ENCODE measurements at places on chromosomes 5 and 9.

GRCh38 chr9:134375430-134376385 is 49.5 kb downstream of the RXRA start:
- no peak for DNase-seq

DNA sequence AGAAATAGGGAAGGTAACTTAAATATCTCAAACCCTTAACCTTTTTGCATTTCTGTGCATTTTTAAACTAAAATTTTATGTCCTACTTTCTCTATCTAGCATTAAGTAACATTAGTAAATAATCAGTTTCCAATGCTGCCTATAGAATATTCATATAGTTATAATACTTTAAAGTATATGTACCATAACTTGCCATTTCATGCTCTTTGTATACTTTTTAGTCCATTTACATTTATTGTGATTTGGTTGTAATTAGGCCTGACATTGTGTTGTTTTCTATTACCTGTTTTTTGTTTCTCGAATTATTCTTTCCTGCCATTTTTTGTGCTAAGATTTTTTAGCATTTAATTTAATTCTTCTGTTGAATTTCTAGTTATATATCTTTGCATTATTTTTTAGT is 13.7 kb downstream of the SLC12A2 start:
- no peak for DNase-seq

DNA sequence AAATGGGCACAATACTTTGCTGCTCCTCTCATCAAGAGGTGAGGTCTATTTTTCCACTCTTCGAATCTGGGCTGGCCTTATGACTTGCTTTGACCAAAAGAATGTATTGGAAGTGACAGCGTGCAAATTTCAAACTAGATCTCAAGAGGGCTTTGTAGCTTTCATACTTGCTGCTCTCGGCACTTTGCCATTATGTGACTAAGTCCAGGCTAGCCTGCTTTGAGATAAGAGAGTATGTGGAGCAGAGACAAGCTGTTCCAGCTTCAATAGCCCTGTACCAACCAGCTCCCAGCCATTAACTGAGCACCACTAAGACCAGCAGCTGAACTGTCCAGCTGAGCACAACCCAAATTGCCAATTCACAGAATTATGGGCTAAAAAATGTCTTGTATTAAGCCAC is 124.6 kb downstream of the ACER2 start:
- DNase-seq = no peak

- DNase-seq = peak; percentile 68
Observed at GRCh38 chr9:134698587-134699342, 57.2 kb downstream of the COL5A1 start.

DNA sequence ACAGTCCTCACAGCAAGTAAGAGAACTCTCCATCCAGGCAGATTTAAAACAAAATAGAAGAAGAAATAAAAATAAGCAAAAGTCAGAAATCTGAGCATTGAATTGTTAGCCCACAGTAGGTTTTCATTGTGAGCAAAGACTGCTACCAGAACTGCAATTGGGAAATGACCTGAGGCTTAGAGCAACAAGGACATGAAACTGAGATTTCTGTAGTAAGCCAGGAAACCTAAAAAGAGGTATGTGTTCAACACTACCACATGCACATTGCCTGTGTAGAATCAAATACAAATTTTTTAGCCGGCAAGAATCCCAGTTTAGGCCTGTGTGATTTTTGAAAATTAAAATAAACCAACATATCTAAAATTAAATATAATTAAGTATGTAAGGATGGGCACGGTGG is 928.4 kb upstream of the WWC1 start:
- no peak for DNase-seq

DNA sequence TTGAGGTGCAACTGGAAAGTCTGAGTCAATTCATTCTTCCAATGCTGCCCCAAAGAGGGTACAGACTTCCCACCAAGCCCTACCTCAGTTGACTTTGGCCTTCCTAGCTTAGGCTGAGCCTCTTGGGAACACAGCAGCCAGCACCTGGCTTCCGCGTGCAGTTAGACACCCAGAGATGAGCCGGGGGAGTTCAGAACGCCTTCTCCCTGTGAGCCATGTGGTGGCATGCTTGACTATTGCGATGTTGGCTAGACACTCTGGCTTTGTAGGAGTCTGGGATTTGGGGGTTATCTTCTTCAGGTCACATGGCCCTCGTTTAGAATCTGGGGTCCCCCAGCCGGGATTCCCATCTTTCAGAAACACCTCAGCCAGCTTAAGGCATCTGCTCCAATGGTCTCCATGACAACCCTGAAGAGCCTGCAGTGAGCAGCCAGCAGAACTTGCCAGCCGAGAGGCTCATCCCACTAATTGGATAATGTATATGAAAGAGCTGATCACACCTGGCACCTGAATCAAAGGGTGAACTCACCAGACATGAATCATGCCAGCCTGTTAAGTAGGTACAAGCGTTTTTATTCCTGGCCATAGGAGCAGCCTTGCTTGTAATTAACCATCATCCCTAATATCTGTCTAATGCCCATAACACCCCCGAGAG is 167.5 kb downstream of the SYK start:
- no peak for DNase-seq

- DNase-seq = no peak
Observed at GRCh38 chr5:108650997-108651396, 96.7 kb upstream of the FER start.

- DNase-seq = no peak
Observed at GRCh38 chr5:110630350-110630749, 96.1 kb downstream of the TMEM232 start.

GRCh38 chr9:127763918-127764384 is 14.5 kb downstream of the SH2D3C start:
- peak; percentile 68 for DNase-seq

- no peak for DNase-seq
Observed at GRCh38 chr9:130864541-130864940, 29.5 kb downstream of the ABL1 start.

GRCh38 chr5:117488976-117489500 is 914.4 kb upstream of the SEMA6A start:
- DNase-seq = no peak

- no peak for DNase-seq
Observed at GRCh38 chr5:152824316-152824715, 419.2 kb upstream of the NMUR2 start.

- no peak for DNase-seq
Observed at GRCh38 chr5:38400365-38400764, 142.0 kb downstream of the EGFLAM start.

GRCh38 chr5:77993855-77994318 is 217.7 kb upstream of the TBCA start:
- no peak for DNase-seq

GRCh38 chr9:12425878-12426864 is 267.0 kb upstream of the TYRP1 start:
- peak; percentile 59 for DNase-seq

DNA sequence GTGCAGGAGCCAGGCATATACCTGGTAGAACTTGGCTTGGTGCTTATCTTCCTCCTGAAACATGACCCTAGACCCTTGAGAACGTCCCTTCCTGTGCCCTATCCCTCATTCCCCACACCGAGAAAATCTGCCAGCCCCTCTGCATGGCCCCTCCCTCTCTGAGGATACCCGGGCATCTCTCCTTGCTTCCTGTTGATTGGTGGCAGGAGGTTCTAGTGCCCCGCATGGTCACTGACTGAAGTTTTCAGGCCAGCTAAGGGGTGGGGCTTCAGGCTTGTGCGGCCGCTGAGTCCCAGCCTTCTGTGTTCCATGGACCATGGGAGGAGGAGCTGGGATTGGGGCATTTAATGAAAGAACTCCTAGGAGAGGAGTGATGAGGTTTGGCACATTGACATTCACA is 22.8 kb downstream of the IGIP start:
- peak; percentile 83 for DNase-seq

GRCh38 chr5:75324791-75325190 is 12.2 kb upstream of the HMGCR start:
- no peak for DNase-seq

DNA sequence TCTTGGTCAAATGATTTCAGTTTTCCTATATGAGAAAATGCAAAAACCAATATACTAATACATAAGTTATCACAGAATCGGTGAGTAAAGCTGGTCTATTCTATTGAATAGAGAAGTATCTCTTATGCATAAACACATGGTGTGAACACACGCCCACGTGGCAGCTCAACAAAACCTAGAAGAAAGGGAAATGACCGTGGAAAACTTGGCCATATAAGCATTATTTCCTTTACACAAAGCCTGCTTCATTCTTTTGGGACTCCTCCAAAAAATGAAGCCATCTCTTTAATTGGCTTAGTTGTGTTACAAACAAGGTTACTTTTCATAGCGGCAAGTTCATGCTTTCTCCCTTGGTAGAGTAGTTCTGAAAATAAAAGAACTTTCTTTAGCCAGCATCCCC is 183.2 kb downstream of the TMEM161B start:
- peak; percentile 17 for DNase-seq

DNA sequence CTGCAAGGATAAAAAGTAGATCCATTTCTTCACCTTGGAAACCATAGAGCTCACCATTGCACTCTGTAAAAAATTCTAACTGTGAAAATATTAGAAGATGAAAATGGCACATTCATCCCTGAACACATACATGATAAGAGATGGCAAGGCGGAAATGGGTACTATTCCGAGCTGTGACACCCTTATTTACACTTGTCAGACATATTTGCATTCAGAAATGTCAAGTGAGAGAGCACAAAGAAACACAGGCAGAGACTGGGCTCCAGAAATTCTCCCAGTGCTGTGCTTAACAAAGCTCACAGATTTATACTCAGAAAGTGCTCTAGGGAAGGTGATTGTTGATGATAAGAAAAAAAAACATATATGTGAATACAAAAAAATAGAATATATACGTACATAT is 170.3 kb upstream of the PUM3 start:
- no peak for DNase-seq

GRCh38 chr5:159189310-159189709 is 20.0 kb downstream of the RNF145 start:
- no peak for DNase-seq

- DNase-seq = no peak
Observed at GRCh38 chr9:131348631-131349521, 45.0 kb upstream of the PRRC2B start.

- DNase-seq = no peak
Observed at GRCh38 chr5:80592761-80593160, 22.7 kb upstream of the ANKRD34B start.

- no peak for DNase-seq
Observed at GRCh38 chr9:16639644-16640043, 230.8 kb downstream of the BNC2 start.

GRCh38 chr9:127392976-127393375 is 4.0 kb upstream of the SLC2A8 start:
- DNase-seq = no peak

GRCh38 chr9:105296877-105297287 is 52.4 kb downstream of the SLC44A1 start:
- peak; percentile 92 for DNase-seq

- peak; percentile 61 for DNase-seq
Observed at GRCh38 chr5:10563945-10564837, at the start of gene ANKRD33B. Gene ANKRD33B (plus strand): TSS chr5:10564070. CDS start chr5:10564468, 398 bp downstream.

DNA sequence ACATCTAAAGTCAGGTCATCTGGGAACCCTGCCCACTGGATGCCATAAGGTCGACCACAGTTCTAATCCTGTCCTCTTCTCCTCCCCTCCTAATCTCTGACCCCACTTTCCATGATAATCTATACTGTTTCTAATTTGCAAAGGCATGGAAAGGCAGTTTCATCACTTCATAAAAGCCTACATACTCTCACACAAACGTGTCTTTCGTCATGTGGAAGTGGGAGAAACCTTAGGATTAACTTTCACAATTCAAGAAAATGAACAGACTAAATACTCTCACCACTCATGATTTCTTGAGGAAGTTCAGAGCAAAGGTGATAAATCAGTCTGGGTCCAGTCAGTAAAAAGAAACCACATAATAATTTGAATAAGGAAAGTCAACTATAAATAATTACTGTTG is 5.5 kb downstream of the FANCC start:
- no peak for DNase-seq

GRCh38 chr9:110640736-110641135 is 27.9 kb upstream of the MUSK start:
- no peak for DNase-seq

DNA sequence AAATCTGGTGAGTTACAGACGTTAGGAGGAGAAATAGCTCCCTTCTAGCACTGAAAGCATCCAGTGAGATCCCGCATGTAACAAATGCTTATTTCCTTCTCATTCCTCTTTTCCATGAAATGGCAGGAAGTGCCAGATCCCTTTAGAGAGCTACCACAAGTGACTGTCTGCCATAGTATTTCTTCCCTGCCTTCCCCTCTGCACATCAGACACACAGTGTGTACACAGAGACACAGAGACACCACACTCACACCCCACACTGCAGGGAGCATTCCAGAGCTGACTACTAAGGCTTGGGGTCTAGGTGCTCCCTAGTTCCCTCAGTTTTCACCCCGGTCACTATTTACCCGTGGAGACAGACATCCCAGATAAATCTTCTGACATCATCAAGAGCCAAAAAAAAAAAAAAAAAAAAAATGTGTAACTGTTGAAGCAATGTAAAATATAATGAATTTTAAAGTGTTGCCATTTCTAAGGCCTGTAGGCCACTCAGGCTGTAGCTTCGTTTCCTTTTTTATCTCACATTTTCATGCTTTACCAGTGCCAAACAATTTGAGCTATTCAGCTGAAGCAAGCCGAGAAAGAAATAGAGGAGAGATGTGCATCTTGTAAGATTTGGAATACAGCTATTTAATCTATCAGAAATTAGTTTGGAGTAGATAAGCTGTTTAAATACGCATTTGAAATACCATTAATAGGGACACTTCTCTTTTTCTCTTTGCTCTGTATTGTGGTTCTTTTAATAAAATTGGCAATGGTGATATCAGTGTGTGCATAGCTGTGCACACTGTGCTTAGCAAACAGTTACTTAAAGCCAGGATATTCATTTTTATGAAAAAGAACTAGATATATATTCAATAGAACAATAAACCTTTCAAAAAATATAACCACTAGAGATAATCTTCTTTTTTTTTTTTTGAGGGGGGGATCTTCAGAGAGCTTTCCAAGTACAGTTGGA is 405.5 kb downstream of the PDE4D start:
- DNase-seq = no peak

GRCh38 chr9:4984171-4984620 is 876 bp upstream of the JAK2 start:
- peak; percentile 29 for DNase-seq

GRCh38 chr5:58816181-58816731 is 233.4 kb downstream of the RAB3C start:
- DNase-seq = no peak

DNA sequence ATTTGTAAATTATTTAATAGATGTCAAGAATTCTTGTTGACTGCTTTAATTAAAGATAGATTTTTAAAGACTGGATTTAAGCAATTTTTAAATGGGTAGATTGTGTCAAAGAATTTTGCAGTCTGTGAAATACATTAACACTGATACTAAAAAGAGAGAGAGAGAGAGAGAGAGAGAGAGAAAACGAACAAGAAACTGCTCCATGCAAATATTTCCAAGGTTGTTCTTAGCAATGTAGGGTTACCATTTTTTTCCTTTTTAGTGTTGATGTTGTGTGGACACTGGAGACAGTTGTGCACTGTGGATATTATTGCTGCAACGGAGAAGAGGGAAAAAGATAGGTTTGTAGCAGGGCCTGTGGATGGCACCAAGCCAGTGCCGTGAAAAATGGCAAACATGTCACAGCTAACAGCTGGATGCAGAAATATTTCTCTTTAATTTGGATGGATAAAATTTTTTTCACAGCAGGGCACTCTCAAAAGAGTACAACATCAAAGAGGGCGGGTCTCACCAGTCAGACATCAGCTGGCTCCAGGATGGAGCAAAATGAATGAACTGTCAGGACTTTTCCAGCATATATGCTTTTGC is 58.2 kb downstream of the PRDM6 start:
- no peak for DNase-seq

- no peak for DNase-seq
Observed at GRCh38 chr9:98251551-98251950, 3.9 kb downstream of the TBC1D2 start.

GRCh38 chr5:95866435-95867040 is 44.0 kb upstream of the GLRX start:
- DNase-seq = no peak

GRCh38 chr5:7391215-7391614 is 4.7 kb upstream of the ADCY2 start:
- DNase-seq = peak; percentile 72
